Erythroblast (primary cell): ENCODE measurements at places on chromosomes 2 and 18.

DNA sequence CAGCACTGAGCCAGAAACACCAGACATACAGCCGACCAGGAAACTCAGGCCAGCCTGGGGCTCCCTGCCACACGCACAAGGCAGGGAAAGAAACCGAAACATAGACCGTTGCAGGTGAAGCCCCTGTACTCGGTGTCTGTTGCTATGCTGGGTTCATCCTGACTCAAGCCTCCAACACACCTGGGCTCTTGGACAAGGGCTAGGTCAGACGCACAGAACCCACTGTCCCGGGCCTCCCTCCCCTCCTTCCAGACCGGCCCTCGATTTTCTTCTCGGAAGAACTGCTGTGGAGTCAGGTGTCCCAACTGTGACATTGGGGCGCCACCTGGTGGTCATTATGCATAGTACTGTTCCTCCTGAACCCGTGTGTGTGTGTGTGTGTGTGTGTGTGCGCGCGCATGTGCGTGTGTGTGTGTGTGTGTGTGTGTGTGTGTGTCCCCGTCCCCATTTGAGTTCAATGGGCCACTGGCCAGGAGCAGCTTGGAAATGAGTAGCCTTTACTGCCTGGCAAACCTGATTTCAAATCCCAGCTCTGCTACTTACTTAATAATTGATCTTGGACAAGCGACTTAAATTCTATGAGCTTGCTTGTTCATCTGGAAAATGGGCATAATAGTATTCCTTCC, 55.4 kb upstream of the GLI2 start:
- DNase-seq = peak; percentile 78

DNA sequence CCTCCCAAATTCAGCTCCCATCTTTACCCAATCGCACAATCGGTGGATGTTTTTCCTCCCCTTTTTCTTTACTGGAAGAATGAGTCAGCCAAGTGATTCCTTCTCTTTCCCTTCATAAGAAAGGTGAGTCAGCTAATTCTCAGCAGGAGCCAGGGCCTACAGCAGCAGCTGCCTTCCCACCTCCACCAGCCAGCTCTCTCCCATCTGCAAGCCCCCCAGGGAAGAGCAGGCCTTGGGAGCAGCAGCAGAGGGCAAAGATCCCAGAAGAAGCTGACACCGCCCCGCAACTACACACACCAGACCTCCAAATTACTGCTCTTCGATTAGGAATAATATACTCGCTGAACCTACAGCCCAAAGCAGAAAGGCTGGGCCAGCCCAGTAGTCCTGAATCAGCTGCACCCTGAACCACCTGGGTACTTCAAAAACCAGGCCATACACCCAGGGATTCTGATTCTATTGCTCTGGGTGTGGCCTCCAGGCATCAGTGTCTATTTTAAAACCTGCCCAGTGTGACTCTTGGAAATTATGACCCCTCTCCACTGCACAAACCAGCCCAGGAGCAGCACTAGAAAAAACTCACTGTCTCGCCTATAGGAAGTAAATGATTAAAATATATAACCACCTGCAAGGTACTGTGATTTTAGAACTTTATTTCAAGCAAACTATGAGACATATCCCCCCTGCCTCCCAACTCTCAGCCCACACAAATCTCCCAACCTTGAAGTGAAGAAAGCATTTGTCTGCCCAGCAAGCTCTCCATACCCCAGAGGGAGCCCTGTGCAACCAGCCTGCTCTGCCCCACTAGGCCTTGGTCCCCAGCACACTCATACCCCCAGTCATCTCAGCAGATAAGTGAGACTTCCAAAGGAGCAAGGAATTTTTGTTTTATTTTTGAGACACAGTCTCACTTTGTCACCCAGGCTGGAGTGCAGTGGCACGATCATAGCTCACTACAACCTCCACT, 7.3 kb downstream of the SFXN5 start:
- peak; percentile 26 for DNase-seq

DNA sequence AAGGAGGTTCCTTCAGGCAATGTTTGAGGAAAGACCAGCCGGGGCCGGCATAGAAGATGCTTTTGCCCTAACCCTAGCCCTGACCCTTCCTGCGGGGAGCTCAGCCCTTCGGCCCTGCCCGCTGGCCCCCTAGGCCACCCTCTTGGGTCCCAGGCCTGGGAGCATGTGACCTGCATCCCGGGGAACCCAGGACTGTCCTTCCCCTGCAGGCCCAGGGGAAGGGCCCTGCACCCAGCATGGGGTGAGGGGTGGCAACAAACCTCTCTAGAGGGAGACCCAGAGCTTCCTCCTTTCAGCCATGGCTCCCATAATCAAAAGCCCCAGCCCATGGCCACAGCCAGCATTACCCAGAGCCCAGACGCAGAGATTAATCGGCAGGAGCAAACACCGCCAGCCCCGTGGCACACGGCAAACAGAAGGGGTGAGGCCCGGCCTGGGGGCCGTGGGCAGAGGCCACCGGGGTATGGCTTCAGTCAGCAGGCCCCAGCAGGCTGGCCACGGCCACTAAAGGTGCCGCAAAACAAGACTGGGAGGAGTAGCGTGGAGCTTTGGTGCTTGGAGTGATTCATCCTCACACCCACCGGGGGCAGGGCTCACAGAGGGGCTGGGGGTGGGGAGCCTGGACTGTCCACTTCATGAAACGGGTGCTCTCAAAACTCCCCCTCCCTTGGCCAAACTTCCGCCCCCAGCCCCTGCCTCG, 61.6 kb upstream of the HPCAL1 start:
- no peak for DNase-seq

GRCh38 chr2:148578493-148578884, 66.1 kb upstream of the EPC2 start:
- no peak for DNase-seq

DNA sequence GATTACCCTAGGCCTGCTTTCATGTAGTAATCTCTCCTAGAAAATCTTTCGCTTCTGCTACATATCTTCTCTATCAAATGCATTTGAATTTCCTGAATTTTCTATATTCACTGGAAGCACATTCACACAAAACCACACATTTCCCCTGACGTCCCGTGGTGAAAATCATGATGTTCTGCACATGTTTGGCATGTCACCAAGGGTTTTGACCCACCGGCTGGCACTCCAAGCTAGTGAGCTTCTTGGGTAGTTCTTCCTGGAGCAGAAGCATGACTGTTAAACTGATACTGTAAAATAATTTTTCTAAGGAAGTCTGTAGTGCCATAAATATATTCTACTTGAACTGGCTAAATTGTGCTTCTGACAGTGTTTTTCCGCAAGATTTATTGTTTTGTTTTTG, 510.1 kb upstream of the SLC8A1 start:
- DNase-seq = no peak

DNA sequence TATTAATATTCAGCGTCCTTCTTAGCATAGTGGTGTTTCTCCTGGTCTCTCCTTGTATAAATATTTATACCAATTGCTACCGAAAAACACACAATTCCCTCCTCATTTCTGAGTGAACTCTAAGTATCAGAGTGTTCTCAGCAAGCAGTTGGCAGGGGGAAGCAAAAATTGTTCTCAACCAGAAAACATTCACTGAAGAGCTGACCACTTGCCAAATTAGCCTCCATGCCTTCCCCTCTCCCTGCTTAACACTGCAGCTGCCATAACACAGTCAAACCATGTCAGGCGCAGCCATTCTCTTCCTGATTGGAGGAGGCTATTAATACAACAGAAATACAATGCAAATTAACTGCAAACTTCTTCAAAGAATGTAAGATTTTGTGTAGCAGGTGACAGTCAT, 105.0 kb downstream of the COL6A3 start:
- no peak for DNase-seq

- DNase-seq = no peak
Measured at GRCh38 chr18:79218605-79219190, 149.5 kb downstream of the ATP9B start.

DNA sequence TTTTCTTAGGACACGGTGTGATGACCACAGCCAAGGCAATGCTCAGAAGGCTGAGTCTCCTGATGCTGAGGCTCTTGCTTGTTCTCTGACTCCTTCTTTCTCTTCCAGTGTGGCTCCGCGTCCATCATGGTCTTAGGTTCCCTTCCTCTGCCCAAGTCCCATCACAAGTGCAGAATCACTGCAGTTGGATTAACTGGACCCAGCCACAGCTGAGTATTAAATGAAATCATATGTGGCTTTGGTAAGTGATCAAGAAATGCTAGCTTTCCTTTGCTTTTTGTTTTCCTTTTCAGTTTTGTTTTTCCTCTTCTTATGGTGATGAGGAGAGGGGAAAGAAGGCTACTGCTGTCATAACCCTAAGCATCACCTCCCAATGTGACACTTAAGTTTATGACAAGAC, 375.8 kb downstream of the INSIG2 start:
- no peak for DNase-seq

DNA sequence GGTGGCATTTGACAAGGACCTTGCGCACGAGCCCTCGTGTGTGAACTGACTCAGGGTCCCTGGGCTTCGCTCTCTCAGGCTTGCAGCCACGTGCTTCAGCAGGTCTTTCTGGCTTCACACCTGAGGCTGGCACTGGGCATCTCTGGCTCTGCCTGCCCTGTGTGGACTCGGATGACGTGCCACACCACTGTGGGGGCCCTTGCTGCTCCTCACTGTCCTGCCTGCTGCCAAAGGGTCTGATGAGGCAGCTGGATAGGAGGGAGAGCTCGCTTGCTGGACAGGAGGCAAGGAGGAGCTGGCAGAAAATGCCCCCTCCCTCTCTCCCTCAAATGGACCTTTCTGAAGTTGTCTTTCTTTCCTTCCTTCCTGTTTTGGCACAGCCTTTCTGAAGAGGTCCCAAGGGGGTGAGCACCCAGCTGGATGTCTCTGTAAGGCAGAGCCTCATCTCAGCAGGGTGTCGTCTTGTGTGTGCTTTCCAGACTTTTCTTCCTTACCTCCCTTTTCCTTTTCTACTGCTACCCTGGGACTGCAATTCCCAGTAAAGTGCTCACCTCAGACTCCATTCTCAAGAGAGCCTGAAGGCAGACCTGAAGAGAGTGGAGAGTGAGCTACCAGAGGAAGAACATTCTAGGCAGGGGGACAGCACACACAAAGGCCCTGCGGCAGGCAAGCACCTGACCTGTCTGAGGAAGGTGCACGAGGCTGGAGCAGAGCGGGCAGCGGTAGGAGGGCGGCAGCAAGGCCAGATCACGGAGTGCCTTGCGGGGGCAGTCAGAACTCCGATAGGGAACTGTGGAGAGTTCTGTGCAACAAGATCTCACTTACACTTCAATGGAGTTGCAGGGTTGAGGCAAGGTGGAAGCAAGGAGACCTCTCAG, 5.3 kb downstream of the PER2 start:
- DNase-seq = no peak

DNA sequence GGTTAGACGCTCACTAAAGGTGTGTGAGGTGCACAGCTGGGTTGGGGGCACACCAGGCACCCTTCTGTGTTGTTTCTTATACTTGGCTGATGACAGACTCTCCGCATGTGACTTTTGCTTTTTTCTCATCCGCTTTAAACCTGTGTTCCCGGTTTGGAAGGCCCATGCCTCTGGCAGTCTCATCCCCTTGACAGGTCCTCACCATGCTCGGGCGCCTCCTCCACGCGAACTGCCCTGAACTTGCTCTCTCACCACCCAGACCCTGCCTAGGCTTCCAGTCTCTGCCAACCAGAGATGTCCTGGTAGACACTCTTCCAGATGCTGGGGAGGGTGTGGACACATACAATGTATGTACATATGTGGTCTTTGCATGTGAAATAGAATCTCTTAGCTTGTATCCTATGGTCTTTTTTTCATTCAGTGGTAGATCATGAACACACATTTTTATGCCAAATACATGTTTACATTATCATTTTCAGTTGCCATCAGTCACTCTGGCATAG, 79.8 kb downstream of the LIMS1 start:
- DNase-seq = peak; percentile 23

DNA sequence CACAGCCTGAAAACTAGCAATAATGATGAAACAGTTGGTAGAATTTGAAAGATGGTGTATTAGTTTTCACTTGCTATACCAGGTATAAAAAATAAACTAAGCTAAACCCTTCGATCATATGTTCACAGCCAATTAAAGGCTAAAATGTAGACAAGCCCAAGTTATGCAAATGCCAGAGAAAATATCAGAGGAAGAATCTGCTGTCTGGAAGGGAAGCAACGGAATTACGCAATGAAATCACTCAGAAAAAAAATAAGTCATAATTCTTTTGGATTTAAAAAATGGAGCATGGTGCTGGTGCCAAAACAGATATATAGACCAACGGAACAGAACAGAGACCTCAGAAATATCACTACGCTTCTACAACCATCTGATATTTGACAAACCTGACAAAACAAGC, 108.3 kb downstream of the ARL4C start:
- DNase-seq = no peak

- DNase-seq = no peak
Measured at GRCh38 chr2:65177751-65178442, 48.0 kb upstream of the RAB1A start.

- no peak for DNase-seq
Measured at GRCh38 chr18:73060666-73061288, 193.0 kb upstream of the NETO1 start.

DNA sequence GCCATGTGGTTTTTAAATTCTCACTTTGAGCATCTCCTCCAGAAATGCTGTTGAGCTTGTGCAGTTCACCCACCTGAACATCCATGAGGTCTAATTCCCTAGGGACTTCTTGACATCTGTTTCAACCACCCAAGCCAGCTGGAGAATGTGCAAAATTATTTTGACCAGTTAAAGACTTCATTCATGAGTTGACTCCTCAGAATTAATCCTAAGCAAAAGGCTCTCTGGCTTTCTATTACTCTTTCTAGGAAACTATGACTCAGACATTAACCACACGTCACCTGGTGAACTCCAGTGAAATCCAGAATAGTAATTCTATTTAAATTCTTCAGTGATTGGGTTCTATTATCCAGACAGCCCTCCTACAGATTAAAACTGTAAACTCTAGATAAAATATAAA, 247.5 kb downstream of the NBAS start:
- DNase-seq = no peak

DNA sequence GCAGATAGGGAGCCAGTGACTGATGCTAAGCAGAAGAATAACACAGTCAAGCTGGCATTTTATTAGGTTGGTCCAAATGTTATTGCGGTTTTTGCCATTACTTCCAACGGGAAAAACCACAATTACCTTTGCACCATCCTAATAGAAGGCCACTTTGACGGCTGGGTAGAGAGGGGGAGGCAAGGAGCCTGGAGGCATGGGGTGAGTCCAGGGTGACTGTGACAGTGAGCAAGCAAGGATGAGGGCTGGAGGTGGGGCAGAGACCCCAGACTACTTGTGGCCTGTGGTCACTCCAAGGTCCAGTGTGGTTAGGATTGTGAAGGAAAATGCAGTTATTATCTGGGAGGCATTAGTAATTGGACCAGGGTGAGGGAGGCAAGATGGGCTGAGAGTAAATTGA, 389.5 kb downstream of the CLIP4 start:
- no peak for DNase-seq
